Chondrocyte (in vitro differentiated cells): ENCODE measurements at places on chromosomes 5 and 9. TPM values are rescaled to one million over a fixed set of nuclear protein-coding genes. Genes with fewer than 3 reads are reported as not detected.
A peak's percentile ranks its signal among the peaks of the same experiment; 100 is the strongest.

The IFNA14 gene
- not detected in 3 replicates for total RNA-seq

The RNF224 gene
- total RNA-seq = 0.22 TPM in 1 of 3 replicates, not detected in the others

DNA sequence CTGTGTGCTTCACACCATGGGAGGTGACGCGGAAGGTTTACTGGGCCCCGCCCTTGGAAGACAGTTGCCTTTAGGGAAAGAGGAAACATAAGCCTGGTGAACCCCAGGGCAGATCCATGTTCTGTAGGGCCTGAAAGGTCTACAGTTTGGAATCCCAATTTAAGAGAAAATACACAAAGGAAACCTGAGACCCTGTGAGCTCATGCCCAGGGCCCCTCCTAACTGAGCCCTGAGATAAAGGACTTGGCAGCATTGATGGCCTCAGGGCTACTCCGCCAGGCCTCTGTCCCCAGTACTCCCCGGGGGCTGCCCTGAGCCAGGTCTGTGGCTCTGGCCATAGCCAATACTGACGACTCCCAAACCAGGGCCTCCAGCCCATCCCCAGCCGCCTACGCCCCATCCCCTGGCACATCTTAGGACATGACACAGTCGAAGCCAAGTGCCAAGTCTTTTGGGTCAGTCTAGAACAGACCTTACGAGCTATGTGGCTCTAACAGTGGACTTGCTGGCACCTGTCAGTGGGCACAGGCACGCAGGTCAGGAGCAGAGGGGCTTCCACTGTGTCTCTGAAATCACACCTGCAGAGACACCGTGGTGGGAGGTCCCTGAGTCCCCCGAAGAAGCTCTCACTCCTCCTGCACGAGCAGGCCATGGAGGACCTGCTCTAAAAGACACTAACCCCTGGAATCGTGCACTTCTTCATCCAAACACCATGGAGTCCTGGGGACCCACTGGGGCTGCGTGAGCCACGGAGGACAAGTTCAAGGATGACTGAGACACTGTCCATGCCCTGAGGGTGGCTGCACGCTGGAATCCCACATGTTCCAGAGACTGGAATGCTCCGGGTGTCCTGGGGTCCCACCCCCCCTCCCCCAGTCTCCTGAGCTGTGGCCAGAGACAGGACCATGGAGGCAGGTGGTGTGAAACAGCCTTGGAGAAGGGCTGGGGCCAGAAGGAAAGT lies 40.3 kb upstream of the BARHL1 start:
- no peaks in the 10 kb centered on the region for H3K27me3 ChIP-seq
- peak; percentile 54 for DNase-seq
- no peak overlapping the region for H3K4me3 ChIP-seq
- peaks cover 11% of the 10 kb centered on the region for H3K4me1 ChIP-seq
- H3K27ac ChIP-seq = no peak overlapping the region
- H3K36me3 ChIP-seq = no peaks in the 10 kb centered on the region

DNA sequence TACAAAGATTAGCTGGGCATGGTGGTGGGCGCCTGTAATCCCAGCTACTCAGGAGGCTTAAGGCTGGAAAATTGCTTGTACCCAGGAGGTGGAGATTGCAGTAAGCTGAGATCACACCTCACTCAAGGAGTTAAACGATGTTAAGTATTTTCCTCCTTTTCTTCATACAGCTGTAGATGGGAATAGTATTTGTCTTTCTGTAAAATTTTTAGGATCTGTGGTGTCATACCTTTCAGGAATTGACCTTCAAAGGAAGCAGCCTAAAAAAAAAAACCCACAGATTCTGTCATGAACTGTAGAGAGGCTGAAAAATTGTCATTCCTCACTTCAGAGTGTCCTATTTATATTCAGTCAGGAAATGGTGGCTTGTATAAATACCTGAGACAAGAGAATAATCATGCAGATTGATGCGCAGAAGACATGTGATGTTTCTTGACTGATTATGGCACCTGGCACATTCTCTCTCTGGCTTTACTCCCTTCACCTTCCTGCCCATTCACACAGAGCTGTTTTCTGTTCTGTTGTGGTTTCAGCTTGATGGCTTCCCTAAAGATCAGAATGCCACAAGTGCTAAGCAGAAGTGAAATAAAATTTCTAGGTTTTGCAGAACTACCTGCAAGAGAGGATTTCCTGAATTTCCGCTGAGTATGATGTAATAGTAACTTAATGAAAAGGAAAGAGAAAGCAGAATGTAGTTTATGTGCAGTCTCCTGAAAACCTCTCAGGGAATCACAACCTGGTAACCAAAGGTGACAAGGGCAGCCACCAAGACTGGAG lies 3.8 kb downstream of the IFNA1 start:
- no peak overlapping the region for H3K4me3 ChIP-seq
- no peaks in the 10 kb centered on the region for H3K36me3 ChIP-seq
- DNase-seq = no peak
- no peak overlapping the region for H3K27ac ChIP-seq
- H3K27me3 ChIP-seq = peaks cover 31% of the 10 kb centered on the region
- H3K4me1 ChIP-seq = no peaks in the 10 kb centered on the region

DNA sequence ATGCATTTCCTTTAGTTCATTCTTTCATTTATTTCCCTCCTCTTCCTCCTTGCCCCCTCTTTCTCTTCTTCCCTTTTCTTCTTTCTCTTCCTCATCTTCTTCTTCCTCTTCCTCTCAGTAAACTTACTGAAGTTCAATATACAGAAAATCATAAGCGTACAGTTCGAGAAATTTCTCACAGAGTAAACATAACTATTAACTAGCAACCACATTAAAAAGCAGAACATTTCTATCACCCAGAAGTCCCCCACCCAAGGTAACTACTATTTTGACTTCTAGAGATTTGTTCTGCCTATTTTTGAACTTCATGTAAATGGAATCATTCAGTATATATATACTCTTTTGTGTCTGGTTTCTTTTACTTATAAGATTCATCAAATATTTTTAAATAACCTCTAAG lies 48.2 kb downstream of the TNFAIP8 start:
- H3K27ac ChIP-seq = no peak overlapping the region
- H3K4me1 ChIP-seq = peaks cover 12% of the 10 kb centered on the region
- no peaks in the 10 kb centered on the region for H3K36me3 ChIP-seq
- peaks cover 3% of the 10 kb centered on the region for H3K27me3 ChIP-seq

DNA sequence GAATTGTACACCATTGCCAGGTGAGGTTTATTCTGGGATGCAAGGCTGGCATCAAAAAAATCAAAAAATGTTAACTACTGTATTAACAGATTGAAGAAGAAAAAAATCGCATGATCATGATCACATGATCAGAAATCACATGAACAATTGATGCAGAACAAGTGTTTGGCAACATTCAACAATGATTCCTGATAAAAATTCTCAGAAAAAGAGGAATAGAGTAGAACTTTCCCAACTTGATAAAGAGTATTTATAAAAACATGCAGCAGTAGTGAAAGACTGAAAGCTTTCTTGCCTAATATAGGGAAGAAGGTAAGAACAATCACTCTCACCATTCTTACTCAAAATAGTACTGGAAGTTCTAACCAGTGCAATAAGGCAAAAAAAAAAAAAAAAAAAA lies 16.4 kb downstream of the SLCO4C1 start:
- no peak for DNase-seq
- H3K27ac ChIP-seq = no peak overlapping the region
- no peak overlapping the region for H3K4me3 ChIP-seq
- H3K4me1 ChIP-seq = no peaks in the 10 kb centered on the region

- H3K4me1 ChIP-seq = peaks cover 9% of the 10 kb centered on the region
- DNase-seq = no peak
- peaks cover 2% of the 10 kb centered on the region for H3K36me3 ChIP-seq
- peaks cover 15% of the 10 kb centered on the region for H3K27me3 ChIP-seq
- no peak overlapping the region for H3K27ac ChIP-seq
These were observed 81.6 kb downstream of the TMEM174 start for GRCh38 chr5:73254642-73255041.

- H3K36me3 ChIP-seq = no peaks in the 10 kb centered on the region
- no peak for DNase-seq
- peaks cover 32% of the 10 kb centered on the region for H3K4me1 ChIP-seq
- H3K4me3 ChIP-seq = no peak overlapping the region
- no peaks in the 10 kb centered on the region for H3K27me3 ChIP-seq
These were observed 456.0 kb downstream of the BNC2 start for GRCh38 chr9:16414451-16414850.

- H3K27ac ChIP-seq = no peak overlapping the region
- no peak overlapping the region for H3K4me3 ChIP-seq
- H3K4me1 ChIP-seq = peaks cover 23% of the 10 kb centered on the region
- no peaks in the 10 kb centered on the region for H3K36me3 ChIP-seq
These were observed 2.6 kb upstream of the PLAA start for GRCh38 chr9:26949637-26950069.

GRCh38 chr5:154727361-154727760 lies 27.8 kb upstream of the LARP1 start:
- H3K4me1 ChIP-seq = peaks cover 6% of the 10 kb centered on the region
- H3K27me3 ChIP-seq = no peaks in the 10 kb centered on the region
- no peak overlapping the region for H3K4me3 ChIP-seq
- peaks cover 4% of the 10 kb centered on the region for H3K36me3 ChIP-seq
